ENCODE measurements at places on chromosomes 16 and 17. TPM values are rescaled to one million over a fixed set of nuclear protein-coding genes. Genes with fewer than 3 reads are reported as not detected.

The GPR179 gene
- total RNA-seq = 0.19 TPM

DNA sequence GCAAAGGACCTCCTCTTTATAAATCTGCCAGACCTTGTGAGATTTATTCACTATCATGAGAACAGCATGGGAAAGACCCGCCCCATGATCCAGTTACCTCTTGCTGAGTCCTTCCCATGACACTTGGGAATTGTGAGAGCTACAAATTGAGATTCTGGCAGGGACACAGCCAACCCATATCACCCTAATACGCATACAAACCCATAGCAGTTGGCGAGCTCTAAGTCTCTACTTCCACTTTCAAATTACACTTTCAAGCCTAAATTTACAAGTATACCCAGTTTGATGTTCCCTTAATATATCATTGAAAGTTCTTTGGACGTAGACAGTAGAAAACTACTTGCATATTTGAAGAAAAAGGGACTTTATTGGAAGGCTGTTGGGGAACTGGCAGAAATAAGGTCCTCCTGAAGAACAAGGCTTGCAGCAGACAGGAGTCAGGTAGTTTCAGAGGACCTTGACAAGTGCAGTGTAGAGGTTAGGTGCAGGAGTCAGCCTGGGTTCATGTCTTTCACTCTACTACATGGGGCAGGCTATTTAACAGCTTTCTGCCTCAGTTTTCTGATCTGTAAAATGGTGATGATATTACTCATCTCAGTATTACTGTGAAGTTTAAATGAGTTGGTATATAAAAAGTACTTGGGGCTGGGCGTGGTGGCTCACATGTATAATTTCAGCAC is 107.9 kb upstream of the EEF2KMT start:
- no peak for DNase-seq

GRCh38 chr17:69528035-69528434 is 113.5 kb downstream of the MAP2K6 start:
- no peak for DNase-seq

- no peak for DNase-seq
Observed at GRCh38 chr16:10907757-10908045, 30.7 kb downstream of the CIITA start.

The DOC2B gene
- 0.06 TPM for total RNA-seq

The SPATA32 gene
- total RNA-seq = 0.41 TPM

- no peak for DNase-seq
Observed at GRCh38 chr17:48567209-48567608, 10.9 kb downstream of the HOXB4 start.

GRCh38 chr17:78883533-78884131 is 19.4 kb downstream of the CEP295NL start:
- no peak for DNase-seq

DNA sequence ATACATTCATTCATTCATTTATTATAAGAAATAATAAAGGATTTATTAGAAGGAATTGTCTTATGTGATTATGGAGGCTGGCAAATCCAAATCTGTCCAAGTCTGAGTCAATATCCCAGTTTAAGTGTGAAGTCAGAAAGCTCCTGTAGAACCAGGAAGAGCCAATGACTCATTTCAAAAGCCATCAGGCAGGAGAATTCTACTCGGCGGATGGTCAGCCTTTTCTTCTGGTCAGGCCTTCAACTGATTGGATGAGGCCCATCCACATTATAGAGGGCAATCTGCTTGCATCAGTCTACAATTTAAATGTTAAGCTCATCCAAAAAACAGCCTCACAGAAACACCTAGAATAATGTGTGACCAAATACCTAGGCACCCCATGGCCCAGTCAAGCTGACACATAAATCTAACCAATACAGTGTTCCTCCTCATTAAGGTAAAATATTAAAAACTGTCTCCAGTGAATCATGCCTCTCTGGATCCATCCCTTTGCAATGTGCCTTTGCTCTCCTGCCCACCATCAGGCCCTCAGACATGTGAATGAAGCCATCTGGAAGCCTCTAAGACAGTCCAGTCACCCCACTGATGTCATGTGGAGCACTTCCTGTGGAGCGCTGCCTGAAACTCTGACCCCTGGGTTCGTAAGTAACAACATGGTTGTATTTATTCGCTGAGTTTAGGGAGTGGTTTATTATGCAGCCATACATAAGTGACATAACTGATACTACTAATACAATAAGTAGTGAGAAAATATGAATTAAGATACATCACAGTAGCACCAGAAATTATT is 69.2 kb upstream of the WSB1 start:
- DNase-seq = no peak

DNA sequence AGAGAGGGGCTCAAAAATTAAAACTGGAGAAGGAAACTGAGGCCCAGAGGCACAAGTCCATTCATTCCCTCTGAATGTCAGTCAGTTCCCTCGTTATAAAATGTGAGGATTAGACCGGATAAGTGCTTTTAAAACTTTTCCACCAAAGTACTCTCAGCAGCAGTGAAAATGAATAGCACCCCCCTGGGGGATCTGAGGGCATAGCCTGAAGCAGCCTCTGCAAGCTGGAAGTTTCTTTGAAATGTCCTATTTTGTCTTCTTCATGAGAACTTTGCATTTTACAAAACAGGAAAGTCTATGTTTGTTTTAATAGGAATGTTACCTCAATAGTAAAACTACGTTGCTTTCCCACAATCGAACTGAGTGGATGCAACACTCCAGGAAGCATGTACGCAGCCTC is 273.0 kb downstream of the CEP112 start:
- no peak for DNase-seq

DNA sequence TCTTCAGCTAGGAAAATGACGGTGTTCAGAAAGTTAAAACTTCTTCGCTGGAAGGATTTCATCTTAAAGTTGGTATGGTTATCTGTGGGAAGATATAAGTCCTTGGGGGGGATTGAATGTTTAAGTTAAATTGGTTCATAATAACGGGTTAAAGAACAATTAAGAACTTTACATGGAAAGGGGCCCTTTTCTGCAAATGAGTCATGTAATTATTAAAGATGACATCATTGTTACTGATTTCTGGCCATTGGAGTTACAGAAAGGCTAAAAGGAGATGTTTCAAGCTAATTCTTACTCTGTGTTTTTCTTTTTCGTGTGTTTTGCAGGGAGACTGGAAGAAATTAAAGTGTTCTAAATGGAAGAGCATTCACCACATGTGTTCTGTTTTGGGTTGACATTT is 20.6 kb upstream of the ABCA3 start:
- DNase-seq = no peak

GRCh38 chr16:55508941-55509931 is at the start of gene LPCAT2:
Gene LPCAT2, plus strand, starts transcription at chr16:55509072. Its CDS starts 110 bp downstream, at chr16:55509182.
- DNase-seq = no peak

- no peak for DNase-seq
Observed at GRCh38 chr16:52568983-52569690, 22.2 kb upstream of the TOX3 start.

The ATF7IP2 gene
- total RNA-seq = 58.0 TPM

GRCh38 chr16:57514791-57515600 is 21.4 kb downstream of the CCDC102A start:
- DNase-seq = no peak

The TRPV3 gene
- total RNA-seq = 0.06 TPM

- DNase-seq = no peak
Observed at GRCh38 chr16:29644338-29644857, 18.6 kb upstream of the SPN start.

The ANKRD40CL gene
- not detected for total RNA-seq

DNA sequence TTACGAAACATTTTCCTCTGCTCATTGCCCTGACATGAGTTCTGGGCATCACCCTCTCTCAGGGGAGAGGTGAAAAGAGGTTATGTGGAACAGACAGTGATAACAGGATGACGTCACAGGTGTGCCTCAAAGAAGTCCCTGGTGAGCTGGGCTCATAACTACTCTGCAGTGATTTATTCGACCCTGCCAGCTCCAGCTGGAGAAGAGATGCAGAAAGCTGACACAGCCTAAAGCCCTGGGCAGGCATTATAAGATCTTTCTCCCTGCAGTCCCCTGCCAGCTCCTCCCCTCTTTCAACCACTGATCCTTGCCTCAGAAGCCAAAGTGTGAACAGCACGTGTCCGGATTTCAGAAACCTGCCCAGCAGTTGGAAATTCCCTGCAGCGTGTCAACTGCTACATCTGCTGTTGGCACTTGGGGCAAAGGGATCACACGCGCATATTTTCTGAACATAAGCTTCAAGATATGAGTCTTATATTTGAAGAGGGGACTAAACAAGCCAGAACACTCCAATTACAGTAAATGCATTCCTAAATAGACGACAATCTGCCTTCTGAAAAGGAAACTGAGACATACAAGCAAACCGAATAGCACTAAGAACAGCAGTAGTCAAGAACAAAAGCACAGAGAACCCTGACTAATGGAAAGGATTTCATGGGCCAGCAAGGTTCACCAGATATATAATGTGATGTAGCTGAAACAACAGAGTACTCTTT is 80.5 kb downstream of the SMG6 start:
- peak; percentile 89 for DNase-seq

DNA sequence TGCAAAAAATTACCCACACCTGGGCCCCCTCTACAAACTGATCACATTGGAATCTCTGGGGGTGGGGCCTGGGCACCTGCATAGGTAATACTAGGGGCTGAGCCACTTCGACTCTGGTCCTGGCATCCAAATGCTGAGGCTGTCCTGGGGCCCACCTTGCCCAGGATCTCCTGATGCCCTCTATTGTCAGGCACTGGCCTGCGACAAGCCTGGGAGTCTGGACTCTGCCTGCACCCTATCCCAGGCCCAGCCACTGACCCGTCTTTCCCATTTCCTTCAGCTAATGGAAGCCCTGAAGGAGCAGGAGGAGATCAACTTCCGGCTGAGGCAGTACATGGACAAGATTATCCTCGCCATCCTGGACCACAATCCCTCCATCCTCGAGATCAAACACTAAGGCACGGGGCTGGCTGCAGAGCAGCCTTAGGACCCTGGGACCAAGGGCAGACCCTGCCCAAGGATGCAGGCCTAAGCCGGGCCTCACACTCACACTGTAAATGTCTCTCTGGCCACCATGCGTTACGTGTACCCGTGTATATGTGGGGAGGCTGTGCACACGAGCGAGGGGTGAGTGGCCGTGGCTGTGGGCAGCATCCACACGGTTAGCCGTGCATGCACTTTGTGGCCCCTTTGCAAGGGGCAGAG is 140.0 kb downstream of the RAB11FIP4 start:
- no peak for DNase-seq

The DUXB gene
- total RNA-seq = not detected

The ATP2C2 gene
- not detected for total RNA-seq

The TEKT1 gene
- total RNA-seq = not detected

GRCh38 chr17:81867170-81867990 is 3.8 kb downstream of the ARHGDIA start:
- no peak for DNase-seq

DNA sequence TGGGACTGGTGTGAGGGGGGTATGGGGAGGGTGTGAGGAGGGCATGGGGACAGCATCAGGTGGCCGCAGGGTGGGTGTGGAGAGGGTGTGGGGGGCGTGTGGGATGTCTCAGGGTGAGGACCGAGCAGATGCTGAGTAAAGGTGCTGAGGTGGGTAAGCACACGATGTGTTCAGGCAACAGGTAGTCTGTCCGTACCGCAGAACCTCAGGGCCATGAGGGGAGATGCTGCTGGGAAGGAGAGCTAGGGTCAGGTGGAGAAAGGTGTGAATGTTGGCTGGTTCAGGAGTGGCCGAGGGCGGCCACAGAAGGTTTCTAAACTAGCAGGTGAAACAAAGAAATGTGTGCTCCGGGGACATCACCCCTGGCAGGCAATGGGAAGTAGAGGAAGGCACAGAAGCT is 80.0 kb upstream of the CDH5 start:
- no peak for DNase-seq

DNA sequence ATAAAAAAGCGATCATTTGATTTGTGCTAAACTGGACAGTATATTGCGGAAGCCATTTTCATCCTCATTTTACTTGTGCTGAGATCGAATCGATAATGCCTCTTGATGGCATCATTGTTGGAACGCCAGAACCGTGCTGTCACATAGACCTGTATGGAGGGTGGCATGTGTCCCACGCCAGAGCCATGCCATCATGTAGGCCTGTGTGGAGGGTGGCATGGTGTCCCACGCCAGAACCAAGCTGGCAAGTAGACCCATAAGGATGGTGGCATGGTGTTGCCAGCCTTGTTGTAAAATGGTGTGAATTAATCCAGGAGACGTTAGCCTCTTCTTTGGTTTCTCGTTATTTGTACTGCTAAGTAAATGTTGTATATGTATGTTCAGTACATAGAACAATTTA is 222.7 kb upstream of the CHMP6 start:
- DNase-seq = no peak

GRCh38 chr17:81948635-81949378 is 1.8 kb upstream of the MYADML2 start:
- no peak for DNase-seq

GRCh38 chr17:82298538-82299421 is 18.6 kb downstream of the CD7 start:
- no peak for DNase-seq

DNA sequence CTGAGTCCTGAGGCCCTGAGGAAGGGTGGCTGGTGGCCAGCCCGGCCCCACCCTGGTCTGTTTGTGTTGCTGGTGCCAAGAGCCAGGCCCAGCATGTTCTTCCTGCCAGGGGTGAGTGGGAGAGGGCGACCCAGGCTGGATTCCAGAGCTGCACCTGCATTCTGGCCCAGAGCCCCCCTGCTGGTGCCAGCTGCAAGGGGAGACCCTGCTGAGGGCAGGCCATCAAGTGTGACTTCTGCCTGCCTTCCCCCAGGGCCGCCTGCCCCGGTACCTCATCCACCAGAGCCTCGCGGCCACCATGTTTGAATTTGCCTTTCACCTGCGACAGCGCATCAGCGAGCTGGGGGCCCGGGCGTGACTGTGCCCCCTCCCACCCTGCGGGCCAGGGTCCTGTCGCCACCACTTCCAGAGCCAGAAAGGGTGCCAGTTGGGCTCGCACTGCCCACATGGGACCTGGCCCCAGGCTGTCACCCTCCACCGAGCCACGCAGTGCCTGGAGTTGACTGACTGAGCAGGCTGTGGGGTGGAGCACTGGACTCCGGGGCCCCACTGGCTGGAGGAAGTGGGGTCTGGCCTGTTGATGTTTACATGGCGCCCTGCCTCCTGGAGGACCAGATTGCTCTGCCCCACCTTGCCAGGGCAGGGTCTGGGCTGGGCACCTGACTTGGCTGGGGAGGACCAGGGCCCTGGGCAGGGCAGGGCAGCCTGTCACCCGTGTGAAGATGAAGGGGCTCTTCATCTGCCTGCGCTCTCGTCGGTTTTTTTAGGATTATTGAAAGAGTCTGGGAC is 2.4 kb upstream of the TCAP start:
- no peak for DNase-seq

DNA sequence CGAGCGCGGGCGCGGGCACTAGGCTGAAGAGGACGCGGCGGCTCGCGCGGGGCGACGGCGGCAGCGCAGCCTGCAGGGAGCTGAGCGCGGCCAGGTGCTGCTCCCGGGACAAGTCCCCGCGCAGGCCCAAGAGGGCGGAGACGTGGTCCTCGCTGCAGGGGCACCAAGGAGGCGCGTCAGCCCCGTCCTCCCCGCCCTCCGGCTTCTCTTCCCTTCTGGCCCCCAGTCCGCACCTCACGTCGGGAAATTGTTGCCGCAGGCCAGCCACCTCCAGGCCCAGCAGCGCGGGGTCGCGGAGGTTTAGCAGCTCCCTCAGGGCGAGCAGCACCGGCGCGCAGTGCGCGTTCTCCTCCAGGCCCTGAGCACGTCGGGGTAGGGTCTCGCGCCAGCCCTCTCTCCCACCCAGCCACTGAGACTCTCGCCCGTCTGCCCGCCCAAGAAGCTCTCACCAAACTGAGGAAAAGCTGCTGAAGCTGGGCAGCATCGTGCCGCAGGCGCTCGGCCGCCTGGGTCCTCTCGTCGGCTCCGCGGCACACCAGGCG is 761 bp upstream of the MATCAP1 start:
- no peak for DNase-seq

Measured in CD4-positive, alpha-beta memory T cell (primary cell).